Natural killer cell treated with Interleukin-12 subunit alpha and Interleukin-12 subunit beta and Interleukin-15 and Interleukin-18, amount 100 ng/mL, for 72 hours (primary cell): ENCODE measurements at places on chromosomes 1 and 21. TPM values are rescaled to one million over a fixed set of nuclear protein-coding genes. Genes with fewer than 3 reads are reported as not detected.
A peak's percentile ranks its signal among the peaks of the same experiment; 100 is the strongest.

- DNase-seq, result no peak
Observed at GRCh38 chr1:57638239-57638638, 214.4 kb upstream of the DAB1 start.

The DIP2A gene
- total RNA-seq, result 39.4 TPM

GRCh38 chr1:86546787-86547221 lies at the start of gene CLCA4:
CLCA4 (plus strand) TSS chr1:86547078; CDS start chr1:86547120, 42 bp downstream.
- no peak for DNase-seq

GRCh38 chr1:8409106-8409505 lies 91.2 kb downstream of the SLC45A1 start:
- DNase-seq, result no peak

DNA sequence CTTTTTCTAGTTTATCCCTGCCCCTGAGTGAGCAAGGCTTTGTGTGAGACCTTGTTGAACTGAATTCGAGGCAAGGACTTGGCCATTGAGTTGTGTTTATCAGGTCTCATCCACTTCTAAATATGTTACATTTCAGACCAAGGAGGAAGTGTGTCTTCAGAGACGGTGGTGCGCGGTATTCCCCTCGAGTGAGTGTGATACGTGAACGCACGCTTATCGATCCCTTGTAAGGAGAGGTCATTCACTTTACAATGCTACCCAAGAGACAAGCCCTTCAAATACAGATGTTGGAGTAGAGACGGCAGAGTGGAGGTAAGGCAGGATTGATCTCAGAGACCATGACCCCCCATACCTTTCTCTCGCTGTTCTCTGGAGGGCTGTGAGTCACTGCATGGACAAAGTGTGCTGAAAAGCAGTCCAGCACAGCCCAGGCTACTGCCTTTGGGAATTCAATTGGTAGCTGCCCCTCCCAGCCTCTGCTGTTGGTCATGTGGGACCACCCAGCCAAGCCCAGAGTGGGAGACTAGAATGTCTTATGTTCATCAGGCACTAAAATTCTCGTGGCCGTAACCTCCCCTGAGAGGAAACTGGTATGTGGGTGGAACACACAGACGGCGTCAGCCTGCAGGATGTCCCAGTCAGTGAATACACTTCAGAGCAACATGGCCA lies 16.3 kb upstream of the MTARC1 start:
- DNase-seq, result no peak

- DNase-seq, result no peak
Observed at GRCh38 chr1:179167418-179167777, 62.1 kb downstream of the ABL2 start.

GRCh38 chr1:211371406-211372105 lies 44.9 kb downstream of the TRAF5 start:
- DNase-seq, result no peak

DNA sequence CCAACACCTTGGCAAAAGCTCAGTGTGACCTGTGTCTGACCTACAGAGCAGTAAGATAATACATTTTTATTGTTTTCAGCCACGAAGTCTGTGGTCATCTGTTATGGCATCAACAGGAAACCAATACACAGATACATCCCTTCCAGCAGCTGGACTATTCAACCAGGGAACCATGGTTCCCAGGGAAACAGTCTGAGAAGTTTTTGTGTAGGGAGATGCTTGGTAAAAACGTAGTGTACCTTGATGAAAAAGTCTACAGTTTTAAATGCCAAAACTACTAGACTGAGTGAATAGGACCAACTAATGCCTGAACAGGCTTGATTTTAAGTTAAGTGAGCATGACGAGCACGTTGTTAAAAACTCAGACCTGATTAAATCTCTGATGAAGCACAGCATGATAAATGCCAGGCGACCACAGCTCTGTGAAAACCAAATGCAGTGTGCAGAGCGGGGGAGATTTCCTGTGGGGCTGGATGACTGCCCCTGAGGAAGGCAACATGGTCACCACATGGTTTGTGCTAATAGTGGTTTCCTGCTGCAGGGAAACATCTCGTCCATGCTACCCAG lies 228.9 kb downstream of the TNR start:
- DNase-seq, result peak; percentile 79

- DNase-seq, result no peak
Observed at GRCh38 chr1:198495631-198496030, 44.8 kb downstream of the ATP6V1G3 start.

GRCh38 chr1:87132284-87132870 lies 196.3 kb upstream of the LMO4 start:
- DNase-seq, result no peak

The PLEKHN1 gene
- total RNA-seq, result 1.4 TPM

GRCh38 chr1:24936684-24937083 lies 6.6 kb upstream of the RUNX3 start:
- DNase-seq, result no peak

The CR1L gene
- not detected for total RNA-seq

DNA sequence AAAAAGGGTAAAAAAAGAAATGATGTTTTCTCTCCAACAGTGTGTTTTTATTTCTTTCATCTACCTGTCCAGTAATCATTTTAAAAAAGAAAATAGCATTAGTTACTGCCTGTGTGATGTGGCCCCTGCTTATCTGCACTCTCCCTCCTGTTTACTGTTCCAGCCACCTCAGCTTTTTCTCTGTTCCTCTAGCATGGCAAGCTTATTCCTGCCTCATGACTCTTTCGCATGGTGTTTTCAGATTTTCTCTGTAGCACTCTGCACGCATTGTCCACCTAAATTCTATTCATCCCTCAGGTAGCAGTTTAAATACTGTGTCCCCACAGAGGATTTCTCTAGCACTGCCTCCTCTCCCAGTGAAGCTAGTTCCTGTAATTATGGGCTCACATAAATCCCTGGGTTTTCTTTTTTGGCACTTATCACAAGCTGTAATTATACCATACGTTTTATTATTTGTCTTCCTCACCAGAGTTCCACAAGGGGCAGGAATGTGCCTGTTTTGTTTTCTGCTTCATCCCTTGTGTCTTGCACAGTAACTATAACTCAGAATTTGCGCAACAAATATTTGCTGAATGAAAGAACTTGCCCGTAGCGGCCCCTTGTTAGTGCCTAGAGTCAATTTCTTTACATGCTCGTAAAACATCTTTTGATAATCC lies 51.4 kb upstream of the LRIG2 start:
- DNase-seq, result no peak

- DNase-seq, result no peak
Observed at GRCh38 chr1:239854922-239855321, 236.8 kb upstream of the FMN2 start.

GRCh38 chr1:211607754-211608473 lies 29.0 kb upstream of the SLC30A1 start:
- DNase-seq, result no peak

DNA sequence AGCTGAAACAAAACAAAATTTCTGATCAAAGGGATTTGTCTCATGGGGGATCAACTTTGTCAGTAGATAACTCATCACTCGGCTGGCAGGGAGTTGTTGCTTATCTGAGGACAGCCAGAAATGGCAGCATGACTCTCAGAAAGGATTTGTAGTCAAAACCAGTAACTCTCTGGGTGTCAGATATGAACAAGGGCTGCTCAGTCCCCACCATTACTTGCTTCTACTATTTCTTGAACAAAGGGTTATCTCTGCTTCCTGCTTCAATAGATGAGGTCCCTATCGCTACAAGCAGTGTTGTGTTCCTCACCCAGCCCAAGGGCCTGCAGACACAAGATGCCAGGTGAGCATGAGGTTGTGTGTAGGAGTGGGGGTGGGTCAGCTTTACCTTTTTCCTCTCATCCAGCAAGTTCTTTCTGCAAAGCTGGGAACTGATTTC lies 116.2 kb downstream of the PTBP2 start:
- no peak for DNase-seq

DNA sequence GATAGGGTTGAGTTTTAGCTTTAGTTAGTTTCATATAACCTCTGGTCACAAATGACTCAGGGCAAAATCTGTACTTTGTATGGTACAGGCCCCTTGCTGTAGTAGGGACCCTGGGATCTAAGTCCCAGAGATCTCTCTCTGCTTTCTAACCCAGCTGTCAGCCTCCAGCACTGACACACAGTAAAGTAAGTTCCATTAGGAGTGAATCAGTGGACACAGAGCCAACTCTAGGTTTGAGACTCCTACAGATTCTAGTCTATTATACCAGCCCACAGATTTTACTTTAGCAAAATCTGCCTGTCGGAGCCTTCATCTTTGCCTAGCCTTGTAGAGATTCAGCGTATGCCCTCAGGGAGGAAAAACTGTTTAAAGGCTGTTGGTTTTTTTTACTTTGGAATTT lies 52.5 kb downstream of the ANGPTL1 start:
- no peak for DNase-seq

- DNase-seq, result no peak
Observed at GRCh38 chr1:232844791-232845190, 39.6 kb downstream of the MAP10 start.

DNA sequence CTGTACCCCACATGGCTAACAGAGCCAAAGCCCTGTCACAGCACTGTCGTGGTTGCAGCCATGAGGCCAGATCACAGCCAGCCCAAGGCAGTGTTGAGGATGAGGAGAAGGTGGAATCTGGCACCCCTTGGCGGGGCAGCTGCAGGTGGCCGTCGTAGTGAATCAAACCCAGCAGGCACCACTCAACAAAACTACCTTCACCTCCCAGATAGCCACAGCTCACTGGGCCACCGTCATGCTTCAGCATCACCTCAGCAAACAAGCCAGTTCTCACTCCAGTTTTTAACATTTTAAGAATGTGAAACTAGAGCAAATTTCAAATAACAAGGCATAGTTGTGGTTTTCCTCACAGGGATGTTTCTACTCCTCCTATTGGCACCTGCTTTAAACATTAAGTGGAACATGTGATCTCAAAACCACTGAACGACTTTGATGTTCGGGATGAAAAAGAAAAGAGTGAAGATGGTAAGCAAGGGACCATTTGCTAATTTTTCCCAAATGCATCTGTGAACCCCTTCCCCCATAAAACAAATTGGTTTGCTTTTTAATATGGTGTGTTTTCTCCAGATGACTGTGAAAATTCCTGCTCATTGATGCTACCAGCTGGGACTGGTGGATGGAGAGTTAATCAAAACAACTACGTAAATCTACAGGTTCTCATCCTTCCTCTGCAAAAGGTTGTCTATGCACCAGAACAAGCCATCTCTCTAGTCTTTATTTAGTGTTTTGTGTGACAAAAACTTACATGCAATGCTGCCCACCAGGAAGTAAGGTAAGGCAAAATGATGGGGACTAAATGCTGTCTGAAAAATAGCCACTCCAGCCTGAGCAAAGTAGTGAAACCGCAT lies 45.5 kb downstream of the TOR1AIP2 start:
- no peak for DNase-seq

The OR2T11 gene
- not detected for total RNA-seq

DNA sequence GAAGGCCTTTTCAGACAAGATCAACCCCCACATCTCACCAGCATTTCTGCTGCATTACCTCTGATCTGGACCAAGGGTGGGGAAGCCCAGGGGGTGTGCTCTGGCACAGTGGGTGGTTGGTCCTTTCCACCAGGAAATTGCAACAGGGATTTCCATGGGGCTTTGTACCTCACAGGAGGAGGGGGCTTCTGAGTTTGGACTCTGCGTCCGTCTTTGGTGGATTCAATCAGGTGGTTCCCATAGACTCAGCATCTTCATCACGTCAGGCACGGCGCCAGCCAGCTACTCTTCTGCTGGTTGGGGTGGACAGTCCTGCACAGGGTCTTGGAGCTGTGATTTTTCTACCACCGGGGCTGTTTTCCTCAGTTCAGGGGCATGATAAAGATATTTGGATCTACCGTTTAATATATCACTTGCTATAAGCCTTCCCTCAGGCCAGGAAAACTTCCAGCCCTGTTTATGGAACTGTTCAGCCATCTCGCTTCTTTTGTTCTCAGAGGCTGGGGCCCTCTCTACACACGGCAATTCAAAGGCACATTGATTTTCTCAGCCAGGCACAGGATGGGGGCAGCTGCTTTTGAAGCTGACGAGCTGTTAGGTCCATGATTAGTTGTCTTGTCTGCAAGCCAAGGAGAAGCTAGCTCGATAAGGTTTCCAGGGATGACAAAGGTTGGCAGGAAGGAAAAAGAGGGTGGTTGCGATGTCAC lies 467.3 kb downstream of the CAMTA1 start:
- DNase-seq, result no peak

- no peak for DNase-seq
Observed at GRCh38 chr1:229991724-229992333, 75.2 kb upstream of the GALNT2 start.

- no peak for DNase-seq
Observed at GRCh38 chr1:24737368-24738117, 7.7 kb upstream of the CLIC4 start.

GRCh38 chr1:183812686-183813569 lies 8.0 kb downstream of the RGL1 start:
- DNase-seq, result no peak

DNA sequence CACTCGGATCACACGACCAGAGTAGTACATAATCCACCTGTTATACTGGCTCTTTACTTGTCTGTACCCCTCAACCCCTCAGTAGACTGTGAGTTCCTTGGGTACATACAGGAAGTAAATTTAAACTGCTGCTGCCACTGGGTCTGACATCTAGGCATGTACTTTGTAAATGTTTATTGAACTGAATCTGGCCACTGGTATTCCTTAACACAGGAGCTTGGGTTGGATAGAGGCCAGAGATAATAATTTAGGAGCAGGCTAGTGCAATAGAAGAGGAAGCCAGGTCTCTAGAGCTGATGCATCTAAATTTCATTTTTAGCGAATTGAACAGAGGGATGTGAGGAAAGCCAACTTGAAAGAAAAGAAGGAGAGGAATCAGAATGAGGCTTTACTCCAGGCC lies 12.4 kb downstream of the TTC4 start:
- no peak for DNase-seq

- DNase-seq, result no peak
Observed at GRCh38 chr1:244435562-244436205, 16.0 kb downstream of the ADSS2 start.
